A549 treated with AZD2906 at 1 μM for 4 hours (cell line): ENCODE measurements at places on chromosomes 11 and 22. TPM values are rescaled to one million over a fixed set of nuclear protein-coding genes. Genes with fewer than 3 reads are reported as not detected.

TRIM49 gene
- 0.03 to 0.15 TPM (median 0.08 TPM) in 4 of 5 replicates, not detected in the other for total RNA-seq

CEP126 gene
- 1.7 to 2.7 TPM (median 2.1 TPM) in 5 replicates for total RNA-seq

RASL10A gene
- total RNA-seq = 0.22 to 0.48 TPM (median 0.42 TPM) in 4 of 5 replicates, not detected in the other

ASCL2 gene
- 0.06 to 0.08 TPM in 2 of 5 replicates, not detected in the others for total RNA-seq

ASPHD2 gene
- total RNA-seq = 1.2 to 1.6 TPM (median 1.4 TPM) in 5 replicates

C11orf97 gene
- total RNA-seq = not detected in 5 replicates

RRM1 gene
- total RNA-seq = 72.7 to 95.1 TPM (median 75.6 TPM) in 5 replicates

MPPED2 gene
- total RNA-seq = not detected in 5 replicates

KRTAP5-8 gene
- not detected in 5 replicates for total RNA-seq

ANO5 gene
- 1.2 to 1.7 TPM (median 1.5 TPM) in 5 replicates for total RNA-seq
